ENCODE measurements at places on chromosomes 3 and 15.

GRCh38 chr3:152256851-152257562, 11.7 kb upstream of the MBNL1 start:
- peak; percentile 54 for DNase-seq

DNA sequence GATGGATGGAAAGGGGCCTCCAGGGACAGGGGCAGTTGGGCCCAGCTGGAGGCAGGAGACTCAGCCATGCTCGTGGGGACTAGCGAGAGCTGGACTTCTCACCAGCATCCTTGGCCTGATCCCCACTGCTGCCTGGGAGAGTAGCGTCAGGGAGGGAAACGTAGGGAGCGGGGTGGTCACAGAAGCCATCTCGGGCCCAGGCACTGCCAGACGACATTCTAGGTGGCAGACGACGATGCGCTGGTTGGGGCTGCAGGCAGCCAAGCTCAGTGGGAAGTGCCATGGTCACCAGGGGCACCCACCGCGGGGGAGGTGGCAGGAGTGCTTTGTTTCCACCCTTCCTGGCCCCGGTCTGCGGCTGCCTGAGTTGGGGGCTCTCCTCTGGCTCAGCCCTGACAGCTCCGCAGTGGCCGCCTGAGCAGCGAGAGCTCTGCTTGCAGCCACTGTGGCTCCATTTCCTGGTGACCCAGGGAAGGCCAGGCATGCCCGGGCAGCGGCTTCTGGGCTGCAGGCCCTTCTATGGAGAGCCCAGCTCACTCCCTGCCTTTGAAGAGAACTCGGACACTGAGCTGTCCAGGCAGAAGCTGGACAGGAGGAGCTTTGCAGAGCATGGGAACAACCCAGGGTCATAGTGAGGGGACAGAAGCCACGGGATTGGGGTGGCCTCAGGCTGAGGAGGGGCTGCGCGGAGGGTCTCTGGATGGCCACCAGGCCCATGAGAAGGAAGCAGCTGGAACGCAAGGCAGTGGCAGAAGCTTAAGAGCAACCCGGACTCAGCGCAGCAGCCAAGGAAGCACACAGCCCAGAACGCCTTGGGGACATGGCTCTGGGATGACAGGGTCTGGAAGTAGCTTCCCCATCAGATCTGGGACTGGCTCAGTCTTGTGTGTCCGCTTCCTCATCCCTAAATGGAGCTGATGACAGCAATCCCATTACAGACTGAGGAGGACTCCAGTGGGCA, 30.8 kb downstream of the KLHL25 start:
- no peak for DNase-seq

DNA sequence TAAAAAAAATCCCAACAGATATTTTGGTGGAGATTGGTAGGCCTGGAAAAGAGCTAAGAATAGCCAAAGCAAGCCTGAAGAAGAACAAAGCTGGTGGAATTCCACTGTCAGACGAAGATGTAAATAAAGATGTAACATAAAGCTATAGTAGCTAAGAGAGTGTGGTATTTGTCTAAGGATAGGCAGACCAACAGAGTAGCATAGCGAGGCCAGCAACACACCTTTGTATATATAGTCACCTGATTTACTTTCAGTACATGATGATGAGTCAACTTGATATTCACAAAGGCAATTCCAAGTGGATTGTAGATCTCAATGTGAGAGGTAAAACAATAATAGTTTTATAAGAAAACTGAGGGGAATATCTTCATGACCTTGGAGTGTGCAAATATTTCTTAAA, 53.6 kb upstream of the SYN2 start:
- no peak for DNase-seq

DNA sequence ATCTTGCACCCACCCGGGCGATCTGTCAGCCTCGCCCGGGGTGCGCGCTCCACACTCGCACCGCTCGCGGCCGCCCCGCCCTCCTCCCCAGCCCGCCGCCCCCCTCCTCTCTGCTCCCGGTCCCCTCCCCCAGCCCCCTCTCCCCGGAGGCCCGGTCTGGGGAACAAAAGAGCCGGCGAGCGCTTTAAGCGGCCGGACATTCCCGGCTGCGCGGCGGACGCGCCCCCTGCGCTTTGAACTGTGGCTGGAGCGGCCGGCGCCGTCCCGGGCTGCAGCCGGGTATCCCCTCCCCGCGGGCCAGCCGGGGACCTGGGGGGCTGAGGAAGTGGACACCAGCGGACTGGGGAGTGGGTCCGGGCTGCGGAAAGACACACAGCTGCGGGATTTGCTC, at the start of gene IGDCC3:
Gene IGDCC3 (minus strand): TSS at position 27 of the 391 bp plus-strand sequence. CDS start 214 bp downstream, outside the sequence.
- DNase-seq = no peak

GRCh38 chr3:28544236-28544635, 195.6 kb upstream of the AZI2 start:
- no peak for DNase-seq

DNA sequence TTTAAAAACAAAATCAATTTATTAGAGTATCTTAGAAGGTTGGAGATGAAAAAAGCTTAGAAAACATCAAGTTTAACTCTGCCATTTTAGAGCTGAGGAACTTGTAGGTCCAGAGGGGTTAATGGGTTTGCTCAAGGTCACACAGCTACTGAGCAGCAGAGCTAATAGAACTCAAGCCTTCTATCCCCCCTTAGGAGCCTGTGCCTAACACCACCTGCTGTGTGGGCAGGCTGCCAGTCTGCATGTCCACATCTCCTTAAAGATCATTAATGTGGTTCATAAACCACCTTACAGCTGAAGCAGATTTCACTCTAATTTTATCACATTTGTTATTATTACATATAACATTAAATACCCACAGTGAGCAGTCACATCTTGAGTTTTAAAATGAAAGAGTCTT, 14.1 kb upstream of the SLC35G2 start:
- no peak for DNase-seq

DNA sequence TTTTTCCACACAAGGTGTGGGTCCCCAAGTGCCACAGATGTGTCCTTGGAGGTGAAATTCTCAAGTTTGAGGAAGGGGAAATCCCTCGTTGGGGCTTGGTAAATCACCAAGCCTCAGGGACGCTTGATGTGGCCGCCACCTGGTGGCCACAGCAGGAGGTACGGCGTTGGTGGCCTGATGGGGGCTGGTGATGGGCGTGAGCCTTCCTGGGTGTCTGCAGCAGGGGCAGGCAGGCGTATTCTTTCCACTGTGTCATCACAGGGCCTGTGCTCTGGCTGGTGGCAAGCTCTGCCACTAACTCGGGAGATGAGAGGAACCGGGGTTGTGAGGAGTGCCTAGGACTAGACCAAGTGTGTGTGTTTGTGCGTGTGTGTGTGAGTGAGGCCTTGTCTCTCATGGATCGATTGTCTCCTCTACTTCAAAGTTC, 4.2 kb downstream of the ACOX2 start:
- DNase-seq = peak; percentile 90

- DNase-seq = no peak
These were observed 540.9 kb downstream of the MAGI1 start for GRCh38 chr3:65497846-65498245.

DNA sequence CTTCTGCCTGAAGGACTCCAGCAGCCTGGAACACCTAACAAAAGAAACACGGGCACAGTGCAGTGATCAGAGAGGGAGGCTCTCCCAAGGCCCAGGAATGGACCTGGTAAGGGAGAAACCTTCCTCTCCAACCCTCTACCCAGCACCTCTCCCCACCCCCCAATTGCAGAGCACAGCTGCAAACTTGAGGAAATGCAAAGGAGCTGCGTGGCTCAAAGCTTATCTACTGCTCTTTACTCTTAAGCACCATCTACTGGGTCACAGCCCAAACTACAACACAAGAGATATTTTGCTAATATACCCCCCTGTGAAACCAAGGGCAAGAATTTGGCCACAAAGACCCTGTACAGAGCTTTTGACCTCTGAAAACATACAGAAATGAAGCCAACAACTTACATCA, 328.3 kb downstream of the OXSM start:
- DNase-seq = no peak

DNA sequence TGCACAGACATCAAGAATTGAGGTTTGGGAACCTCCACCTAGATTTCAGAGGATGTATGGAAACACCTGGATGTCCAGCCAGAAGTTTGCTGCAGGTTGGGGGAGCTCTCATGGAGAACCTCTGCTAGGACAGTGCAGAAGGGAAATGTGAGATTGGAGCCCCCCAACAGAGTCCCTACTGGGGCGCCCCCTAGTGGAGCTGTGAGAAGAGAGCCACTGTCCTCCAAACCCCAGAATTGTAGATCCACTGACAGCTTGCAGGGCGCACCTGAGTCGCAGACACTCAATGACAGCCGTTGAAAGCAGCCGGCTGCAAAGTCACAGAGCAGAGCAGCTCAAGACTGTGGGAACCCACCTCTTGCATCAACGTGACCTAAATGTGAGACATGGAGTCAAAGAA, 34.6 kb upstream of the EPHA6 start:
- DNase-seq = peak; percentile 3

GRCh38 chr15:90889736-90890456, 5.6 kb downstream of the FES start:
- no peak for DNase-seq

DNA sequence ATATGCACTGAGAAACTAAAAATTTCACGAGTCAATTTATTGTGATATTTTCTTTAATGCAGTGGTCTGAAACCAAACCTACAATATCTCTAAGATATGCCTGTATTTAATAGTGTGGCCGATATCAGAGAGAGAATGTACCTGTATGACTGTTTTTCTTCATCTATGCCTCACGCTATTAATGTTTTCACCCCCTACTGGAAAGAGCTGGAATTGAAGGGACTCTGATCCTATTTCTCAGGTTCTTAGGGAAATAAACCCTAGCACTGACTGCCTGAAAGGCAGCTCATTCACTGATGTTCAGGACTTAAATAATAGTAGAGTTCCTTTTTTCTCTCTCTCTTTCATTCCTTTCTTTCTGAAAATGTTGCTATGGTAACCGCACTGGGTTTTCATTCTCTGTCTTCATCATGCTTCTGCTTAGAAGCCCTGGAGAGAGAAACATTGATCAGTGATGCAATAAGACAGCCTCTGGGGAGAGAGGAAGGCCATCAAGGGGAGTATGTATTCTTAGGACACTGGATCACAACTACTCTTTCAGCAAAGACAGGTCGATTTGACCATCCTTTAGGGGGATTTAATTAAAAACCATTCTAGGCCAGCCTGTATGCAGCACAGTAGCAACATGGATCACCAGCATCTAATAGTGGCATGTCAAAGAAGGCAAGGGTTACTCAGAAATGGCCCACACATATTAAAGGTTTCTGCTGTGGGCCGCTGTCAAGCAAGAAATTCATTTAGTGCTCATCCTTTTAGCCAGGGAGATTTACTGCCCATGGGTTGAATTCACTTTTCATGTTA, 1135.7 kb downstream of the IGSF11 start:
- peak; percentile 2 for DNase-seq

GRCh38 chr15:78065284-78065872, 12.1 kb downstream of the TBC1D2B start:
- no peak for DNase-seq

DNA sequence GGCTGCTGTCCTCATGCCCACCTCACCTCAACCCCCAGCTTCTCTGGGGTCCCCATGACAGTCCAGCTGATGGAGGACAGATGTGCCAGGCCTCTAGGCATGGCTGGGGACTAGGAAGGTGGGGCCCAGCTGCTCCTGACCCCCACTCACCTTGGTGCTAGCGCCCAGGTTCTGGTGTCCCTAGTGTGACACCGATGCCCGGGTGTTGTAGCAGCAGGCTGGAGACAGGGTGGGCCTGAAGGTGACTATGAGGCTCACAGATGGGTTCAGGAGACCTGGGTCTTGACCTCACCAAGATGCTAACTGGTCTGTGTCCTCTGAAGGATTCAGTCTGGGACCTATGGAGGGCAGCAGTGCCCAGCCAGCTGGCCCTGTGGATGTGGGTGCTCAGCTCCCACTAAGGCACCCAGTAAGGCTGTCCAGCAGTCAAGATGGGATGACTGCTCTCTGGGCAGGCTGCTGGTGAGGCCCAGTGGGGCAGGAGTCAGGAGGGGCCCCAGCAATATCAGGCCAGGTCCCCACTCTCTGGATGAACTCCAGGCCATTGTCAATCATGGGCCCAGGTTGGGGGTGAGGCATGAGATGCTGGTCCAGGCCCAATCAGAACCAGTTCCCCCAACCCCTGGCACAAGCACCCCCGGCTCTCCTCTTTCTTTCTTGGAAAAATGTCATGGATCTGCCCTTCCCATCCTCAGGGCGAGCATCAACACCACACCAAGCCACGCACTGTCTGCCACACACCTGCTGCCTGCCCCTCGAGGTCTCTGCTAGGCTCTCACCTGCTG, 33.0 kb downstream of the ALDH1L1 start:
- no peak for DNase-seq

- DNase-seq = no peak
These were observed 341.6 kb downstream of the KCNH8 start for GRCh38 chr3:19489936-19490335.

- DNase-seq = no peak
These were observed 11.7 kb downstream of the ONECUT1 start for GRCh38 chr15:52778457-52778856.

- DNase-seq = peak; percentile 22
These were observed 51.1 kb downstream of the CHST2 start for GRCh38 chr3:143170676-143171075.

- DNase-seq = peak; percentile 29
These were observed 610.0 kb downstream of the FOXP1 start for GRCh38 chr3:70973558-70973957.

DNA sequence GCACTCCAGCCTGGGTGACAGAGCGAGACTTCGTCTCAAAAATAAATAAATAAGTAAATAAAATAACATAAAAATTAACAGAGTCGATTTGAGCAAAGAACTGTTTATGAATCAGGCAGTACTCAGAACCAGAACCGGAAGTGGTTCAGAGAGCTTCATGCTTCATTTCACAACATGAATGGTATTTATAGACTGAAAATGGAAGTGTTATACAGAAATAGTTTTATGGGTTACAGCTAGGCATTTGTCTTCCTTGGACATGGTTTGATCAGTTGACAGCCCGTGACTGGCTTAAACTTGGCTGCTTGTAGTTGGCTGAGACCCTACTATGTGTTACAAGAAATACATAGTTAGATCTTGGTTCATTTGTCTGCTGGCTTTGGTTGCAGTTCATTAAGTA, 216.0 kb upstream of the MCTP2 start:
- no peak for DNase-seq

DNA sequence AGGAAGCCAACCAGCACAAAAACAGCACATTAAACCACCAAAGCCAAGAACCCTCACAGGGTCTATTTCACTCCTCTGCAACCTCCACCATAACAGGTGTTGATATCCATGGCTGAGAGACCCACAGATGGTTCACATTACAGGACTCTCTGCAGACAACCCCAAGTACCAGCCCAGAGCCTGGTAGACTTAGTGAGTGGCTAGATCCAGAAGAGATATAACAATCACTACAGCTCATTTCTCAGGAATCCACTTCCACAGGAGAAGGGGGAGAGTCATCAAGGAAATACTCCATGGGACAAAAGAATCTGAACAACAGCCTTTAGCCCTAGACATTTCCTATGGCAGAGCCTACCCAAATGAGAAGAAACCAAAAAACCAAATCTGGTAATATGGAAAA, 168.1 kb upstream of the CD96 start:
- DNase-seq = no peak

DNA sequence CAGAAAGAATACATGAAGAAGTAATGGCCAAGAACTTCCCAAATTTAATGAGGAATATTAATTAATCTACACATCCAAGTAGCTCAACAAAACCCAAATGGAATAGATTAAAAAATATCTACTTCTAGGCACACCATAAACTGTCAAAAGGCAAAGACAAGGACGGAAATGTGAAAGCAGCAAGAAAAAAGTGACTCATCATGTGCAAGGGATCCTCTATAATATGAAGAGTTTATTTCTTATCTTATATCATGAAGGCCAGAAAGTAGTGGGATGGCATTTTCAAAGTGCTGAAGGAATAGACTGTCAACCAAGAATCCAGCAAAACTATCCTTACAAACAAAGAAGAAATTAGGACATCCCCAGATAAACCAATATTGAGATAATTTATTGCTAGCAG, 73.9 kb upstream of the PRICKLE2 start:
- DNase-seq = no peak

- DNase-seq = no peak
These were observed 15.6 kb downstream of the INSYN1 start for GRCh38 chr15:73737535-73737934.

Measured in activated CD4-positive, alpha-beta T cell treated with anti-CD3 and anti-CD28 coated beads, Interleukin-10, Interleukin-2, amounts not matched to agents 100 ng/mL and 50 ng/mL, durations not matched to agents 16 hours and 8 hours (primary cell).